ENCODE measurements at places on chromosomes 11 and 22. TPM values are rescaled to one million over a fixed set of nuclear protein-coding genes. Genes with fewer than 3 reads are reported as not detected.

PATE2 gene
- polyA plus RNA-seq, result not detected

ANO5 gene
- polyA plus RNA-seq, result not detected

RASSF10 gene
- not detected for polyA plus RNA-seq

FADS3 gene
- polyA plus RNA-seq, result 21.8 TPM

DEUP1 gene
- not detected for polyA plus RNA-seq

ZBED5 gene
- 27.2 TPM for polyA plus RNA-seq

MADD gene
- 17.5 TPM for polyA plus RNA-seq

TSSK2 gene
- polyA plus RNA-seq, result not detected

VWCE gene
- 0.84 TPM for polyA plus RNA-seq

CFL1 gene
- polyA plus RNA-seq, result 2,244 TPM

KRTAP5-9 gene
- not detected for polyA plus RNA-seq

MTFP1 gene
- 27.8 TPM for polyA plus RNA-seq

CHRDL2 gene
- polyA plus RNA-seq, result not detected

TPH1 gene
- polyA plus RNA-seq, result not detected

PHOX2A gene
- polyA plus RNA-seq, result not detected

RBMXL2 gene
- not detected for polyA plus RNA-seq

TPBGL gene
- not detected for polyA plus RNA-seq

NLRP14 gene
- not detected for polyA plus RNA-seq

TSGA10IP gene
- polyA plus RNA-seq, result not detected

TRPM5 gene
- polyA plus RNA-seq, result not detected
